ENCODE measurements at places on chromosomes 1 and 21. TPM values are rescaled to one million over a fixed set of nuclear protein-coding genes. Genes with fewer than 3 reads are reported as not detected.

The TLR5 gene
- 12.6 TPM for total RNA-seq

The DVL1 gene
- total RNA-seq = 56.6 TPM

The CACNA1S gene
- total RNA-seq = not detected

The CYP4A11 gene
- not detected for total RNA-seq

The ADGRL2 gene
- total RNA-seq = 55.3 TPM

The HSPB7 gene
- 112 TPM for total RNA-seq

The FAM167B gene
- total RNA-seq = 14.8 TPM

The MAGI3 gene
- 13.7 TPM for total RNA-seq

The NFYC gene
- total RNA-seq = 29.8 TPM

The POU2F1 gene
- total RNA-seq = 15.1 TPM

The OR2M5 gene
- total RNA-seq = not detected

The KIAA0040 gene
- total RNA-seq = 89.6 TPM

The GNAT2 gene
- total RNA-seq = not detected

The TMCO4 gene
- 21.1 TPM for total RNA-seq

The SERPINC1 gene
- 0.63 TPM for total RNA-seq

The GFI1 gene
- 1.0 TPM for total RNA-seq

The OMA1 gene
- 13.8 TPM for total RNA-seq

The PROK1 gene
- 74.1 TPM for total RNA-seq

The FLVCR1 gene
- 3.2 TPM for total RNA-seq

The SPRR2A gene
- not detected for total RNA-seq

The CD1B gene
- total RNA-seq = not detected

The AK4 gene
- total RNA-seq = 75.8 TPM

The C8A gene
- not detected for total RNA-seq

The APCS gene
- total RNA-seq = not detected

The CCDC181 gene
- total RNA-seq = 1.1 TPM

The PCAT6 gene
- total RNA-seq = not detected

The VHLL gene
- not detected for total RNA-seq

The CD101 gene
- total RNA-seq = 1.7 TPM

The OLIG2 gene
- total RNA-seq = not detected

The LDLRAD2 gene
- total RNA-seq = not detected

The SLC27A3 gene
- total RNA-seq = 29.4 TPM

The OLIG1 gene
- total RNA-seq = not detected

The AMY2A gene
- not detected for total RNA-seq

The DDR2 gene
- total RNA-seq = 150 TPM
